Renal pelvis (tissue), 12 donors: ENCODE measurements at places on chromosomes 6 and 20.

GRCh38 chr6:32945108-32945760 is 4.4 kb upstream of the HLA-DMB start:
- DNase-seq: no peak

DNA sequence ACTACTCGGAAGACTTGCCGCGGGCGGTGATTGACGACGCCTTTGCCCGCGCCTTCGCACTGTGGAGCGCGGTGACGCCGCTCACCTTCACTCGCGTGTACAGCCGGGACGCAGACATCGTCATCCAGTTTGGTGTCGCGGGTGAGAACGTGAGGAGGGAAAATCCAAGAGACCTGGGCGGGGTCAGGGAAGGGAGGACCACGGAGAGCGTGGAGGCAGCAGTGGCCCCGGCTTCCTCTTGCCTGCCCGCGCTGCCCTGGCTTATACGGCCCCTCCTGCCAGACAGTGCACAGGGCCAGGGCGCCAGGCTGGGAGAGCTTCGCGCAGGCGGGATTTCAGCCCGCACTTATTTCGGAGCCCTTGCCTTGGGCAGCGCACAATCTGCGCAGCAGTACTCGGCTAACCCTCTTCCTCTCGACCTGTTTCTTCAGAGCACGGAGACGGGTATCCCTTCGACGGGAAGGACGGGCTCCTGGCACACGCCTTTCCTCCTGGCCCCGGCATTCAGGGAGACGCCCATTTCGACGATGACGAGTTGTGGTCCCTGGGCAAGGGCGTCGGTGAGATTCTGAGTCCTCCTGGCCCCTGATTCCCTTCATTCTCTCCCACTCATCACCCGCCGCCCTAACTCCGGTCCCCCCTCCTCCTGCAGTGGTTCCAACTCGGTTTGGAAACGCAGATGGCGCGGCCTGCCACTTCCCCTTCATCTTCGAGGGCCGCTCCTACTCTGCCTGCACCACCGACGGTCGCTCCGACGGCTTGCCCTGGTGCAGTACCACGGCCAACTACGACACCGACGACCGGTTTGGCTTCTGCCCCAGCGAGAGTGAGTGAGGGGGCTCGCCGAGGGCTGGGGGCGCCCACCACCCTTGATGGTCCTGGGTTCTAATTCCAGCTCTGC is 2.0 kb downstream of the MMP9 start:
- DNase-seq: no peak

DNA sequence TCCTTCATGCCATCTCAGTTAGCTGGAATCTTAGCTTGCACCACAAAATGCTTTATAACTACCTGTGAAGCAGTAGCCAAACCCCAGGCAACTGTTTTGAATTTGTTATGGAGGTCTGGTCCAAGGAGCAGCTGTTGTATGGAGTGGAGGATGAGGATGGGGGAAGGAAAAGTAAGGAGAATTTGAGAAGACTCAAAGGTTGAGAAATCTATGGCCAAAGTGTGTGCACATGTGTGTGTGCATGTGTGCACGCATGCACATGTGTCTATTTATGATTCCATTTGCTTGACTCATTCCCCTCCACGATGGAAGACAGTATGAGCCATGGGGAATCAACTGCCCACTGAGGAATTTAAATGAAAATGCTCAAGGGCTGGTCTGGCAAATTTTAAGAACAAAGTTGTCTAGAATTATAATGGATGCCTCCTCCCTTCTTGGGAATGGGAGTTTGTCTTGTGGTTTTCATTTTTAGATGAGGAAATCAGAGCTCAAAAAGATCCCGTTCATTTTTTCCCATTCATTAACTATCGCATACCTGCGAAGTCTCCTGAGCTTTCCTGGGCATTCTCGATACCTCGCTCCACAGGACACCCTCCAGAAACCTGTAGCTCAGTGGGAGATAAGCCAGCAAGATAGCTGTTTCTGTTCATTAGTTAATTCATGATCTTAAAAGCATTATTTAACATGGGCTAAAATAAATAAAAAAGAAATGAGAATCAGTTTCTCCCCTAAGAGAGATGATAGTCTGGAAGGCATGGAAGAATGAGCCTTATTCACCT is 152.3 kb upstream of the NEDD9 start:
- no peak for DNase-seq

GRCh38 chr20:32484958-32485769 is 100.0 kb downstream of the NOL4L start:
- DNase-seq: peak; percentile 84

GRCh38 chr6:157033428-157034140 is 256.4 kb downstream of the ARID1B start:
- DNase-seq: no peak

DNA sequence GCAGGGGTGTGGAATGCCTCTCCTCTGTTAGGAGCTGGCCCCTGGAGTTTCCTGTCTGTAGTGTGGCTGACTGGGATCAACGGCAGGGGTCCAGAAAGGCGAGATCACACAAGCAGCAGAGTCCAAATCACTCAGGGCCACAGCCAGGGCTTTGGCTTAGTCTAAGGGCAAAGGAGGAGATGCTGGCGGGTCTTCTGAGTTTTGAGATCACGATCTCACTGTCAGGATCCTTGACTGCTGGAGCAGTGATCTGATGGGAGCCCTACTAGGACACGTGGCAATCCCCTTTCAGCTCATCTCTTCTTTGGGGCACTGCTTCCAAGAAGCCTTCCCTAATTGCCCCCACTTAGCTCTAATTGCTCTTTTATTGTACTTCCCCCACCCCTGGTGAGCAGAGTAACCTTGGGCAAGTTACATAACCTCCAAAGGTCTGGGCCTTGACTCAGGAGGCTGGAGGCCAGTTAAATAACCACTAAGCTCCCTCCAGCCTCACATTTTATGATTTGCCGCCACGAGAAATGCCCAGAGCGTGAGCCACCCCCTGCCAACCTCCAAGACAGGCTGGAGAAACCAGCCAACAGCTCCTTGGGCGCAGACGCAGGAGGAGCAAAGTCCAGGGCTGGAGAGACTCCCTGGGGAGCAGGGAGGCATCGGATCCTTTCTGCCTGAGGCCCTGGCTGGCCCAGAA is 12.0 kb downstream of the KCNK5 start:
- no peak for DNase-seq
